Kidney glomerular epithelial cell (primary cell): ENCODE measurements at places on chromosomes 1 and 21.

- no peak for DNase-seq
Measured at GRCh38 chr1:40247655-40248054, at the start of gene TMCO2. TSS of gene TMCO2 (plus strand) at chr1:40247937. CDS start at chr1:40247994, 57 bp downstream.

DNA sequence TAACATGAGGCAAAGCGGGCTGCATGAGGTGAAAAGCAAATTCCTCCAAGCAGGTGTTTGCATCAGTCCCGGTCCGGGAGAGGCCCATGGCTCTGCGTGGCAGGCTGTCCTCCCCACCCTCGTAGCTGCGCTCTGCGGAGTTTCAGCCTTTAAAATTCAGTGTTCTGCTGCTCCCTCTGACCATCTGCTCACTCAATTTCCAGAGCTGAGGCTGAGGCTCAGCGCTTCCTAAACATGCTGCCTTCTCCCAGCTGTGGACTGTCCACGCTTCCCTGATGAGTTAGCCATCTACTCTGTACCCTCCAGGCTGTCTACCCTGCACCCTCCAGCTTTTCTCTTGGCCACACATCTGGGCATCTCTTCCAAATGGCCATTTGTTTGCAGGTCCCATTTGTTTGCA is 87.7 kb downstream of the KCNJ6 start:
- no peak for DNase-seq

DNA sequence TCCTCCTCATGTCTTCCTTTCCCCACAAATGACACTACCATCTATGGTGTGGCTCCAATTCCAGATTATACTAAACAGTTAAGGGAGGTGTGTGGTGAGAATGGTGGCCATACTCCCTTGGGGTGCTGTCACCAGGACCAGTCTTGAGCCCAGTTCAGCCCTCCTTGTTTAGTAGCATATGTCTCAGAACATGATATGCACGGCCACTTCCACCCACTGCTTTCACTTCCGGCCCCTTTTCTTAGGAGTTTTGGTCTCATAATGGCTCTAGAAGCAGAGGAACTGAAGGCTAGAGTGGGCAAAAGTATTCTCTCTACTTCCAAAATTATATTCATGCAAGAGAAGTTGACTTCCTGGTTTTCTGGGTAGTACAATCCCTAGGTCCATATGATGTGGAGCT is 45.3 kb upstream of the CACNA1E start:
- no peak for DNase-seq

GRCh38 chr1:202945483-202945882 is 12.6 kb downstream of the ADIPOR1 start:
- no peak for DNase-seq

DNA sequence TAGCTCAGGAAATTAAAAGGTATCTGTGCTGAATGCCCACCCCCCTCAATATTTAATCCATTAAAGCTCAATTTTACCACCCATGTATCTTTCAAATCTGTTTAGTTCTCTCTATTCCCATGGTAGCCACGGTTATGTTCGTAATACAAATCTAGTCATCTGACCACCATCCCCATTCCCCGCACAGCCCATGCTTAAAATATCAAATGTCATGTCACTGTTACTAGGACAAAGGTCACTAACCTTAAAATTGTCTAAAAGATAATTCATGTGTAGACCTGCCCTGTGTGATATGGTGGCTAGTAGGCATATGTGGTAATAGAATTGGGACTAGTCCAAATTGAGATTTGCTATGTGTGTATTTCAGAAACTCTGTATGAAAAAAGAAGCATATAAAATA is 728.5 kb upstream of the B3GALT2 start:
- DNase-seq: no peak

DNA sequence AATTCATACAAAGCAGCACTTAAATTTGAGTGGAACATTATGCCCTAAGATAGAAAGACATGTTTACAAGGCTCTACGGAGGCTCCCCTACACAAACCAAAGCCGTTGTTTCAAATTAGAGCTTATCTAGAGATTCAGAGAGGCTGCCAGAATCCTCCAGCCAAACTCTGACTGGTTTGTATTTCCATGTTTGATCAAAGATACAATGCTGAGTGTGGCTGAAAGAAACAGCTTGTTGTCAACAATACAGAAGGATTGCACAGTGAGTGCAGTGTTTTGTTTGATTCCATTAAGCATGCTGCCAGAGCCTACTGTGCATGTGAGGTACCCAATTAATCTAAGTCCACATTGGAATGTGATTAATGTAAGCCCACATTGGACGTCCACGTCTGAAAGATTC is 402.7 kb downstream of the DISC1 start:
- DNase-seq: no peak

GRCh38 chr1:170678027-170678600 is 14.2 kb downstream of the PRRX1 start:
- no peak for DNase-seq

GRCh38 chr1:20587661-20588053 is 1.2 kb upstream of the CDA start:
- DNase-seq: no peak

- DNase-seq: no peak
Measured at GRCh38 chr1:96365596-96366390, 355.8 kb upstream of the PTBP2 start.

DNA sequence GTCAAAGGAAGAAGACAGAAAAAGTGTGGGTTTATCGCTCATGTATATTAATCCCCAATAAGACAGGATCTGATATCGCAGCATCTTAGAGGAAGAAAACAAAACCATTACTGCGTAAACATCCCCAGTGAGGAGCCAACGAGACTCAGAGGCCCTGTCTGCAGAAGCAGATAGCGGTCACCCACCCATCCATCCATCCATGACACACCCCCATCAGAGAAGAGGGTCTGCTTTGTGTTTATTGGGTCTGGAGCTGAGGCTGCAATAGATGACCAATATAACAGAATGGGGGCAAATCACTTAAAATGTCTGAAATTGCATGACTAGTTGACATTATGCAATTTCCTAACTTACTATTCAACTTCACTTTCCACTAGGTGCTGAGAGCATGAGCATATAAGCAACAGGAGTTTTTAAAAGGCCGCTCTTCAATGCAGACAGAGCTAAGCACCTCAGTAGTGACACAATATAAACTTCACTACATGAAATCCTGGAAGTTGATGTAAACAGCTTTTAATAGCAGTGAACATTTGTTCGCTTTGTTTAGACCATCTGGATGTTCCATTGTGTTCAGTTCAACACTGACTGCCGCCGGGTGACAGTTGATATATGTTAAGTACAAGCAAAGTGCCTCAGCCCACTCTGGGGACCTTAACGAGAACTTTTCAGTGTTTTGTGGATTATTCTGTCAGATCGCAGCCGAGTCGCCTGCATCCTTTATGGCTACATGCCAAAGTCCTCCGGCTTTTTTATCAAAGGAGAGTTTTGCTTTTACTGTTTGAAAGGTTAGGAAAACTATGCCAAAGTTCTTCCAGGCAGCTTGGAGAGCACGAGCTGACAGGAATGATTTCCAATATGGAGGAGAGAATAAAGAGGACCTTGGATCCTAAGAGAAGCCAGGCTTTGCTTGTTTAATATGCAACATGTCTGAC is 167.5 kb downstream of the ZNF281 start:
- DNase-seq: no peak

- DNase-seq: no peak
Measured at GRCh38 chr21:34035619-34036354, 37.6 kb upstream of the MRPS6 start.

DNA sequence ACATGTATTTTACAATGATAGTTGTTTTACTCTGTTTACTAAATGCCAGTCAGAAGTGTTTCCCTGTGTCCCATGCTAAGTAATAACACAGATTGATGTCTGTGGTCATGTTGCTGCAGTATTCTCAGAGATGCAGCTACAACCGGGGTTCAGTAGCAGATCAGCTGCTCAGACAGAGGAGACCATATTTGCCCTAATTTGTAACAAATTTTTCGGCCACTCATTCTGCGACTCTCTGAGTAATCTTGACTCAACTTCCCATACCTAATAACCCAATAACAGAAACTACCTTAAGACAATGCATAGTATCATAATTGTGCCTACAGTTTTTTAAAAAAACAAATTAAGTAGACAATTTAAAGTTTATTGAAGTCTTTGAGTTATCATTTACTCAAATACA is 32.6 kb downstream of the NIBAN1 start:
- no peak for DNase-seq

GRCh38 chr21:45209685-45210284 is 77.9 kb downstream of the POFUT2 start:
- no peak for DNase-seq

- DNase-seq: peak; percentile 82
Measured at GRCh38 chr1:233613252-233614172, at the start of gene KCNK1. TSS of gene KCNK1 (plus strand) at chr1:233614106. CDS start at chr1:233614172, 66 bp downstream.

GRCh38 chr1:75159154-75159553 is 25.0 kb downstream of the LHX8 start:
- no peak for DNase-seq

GRCh38 chr1:207935166-207935583 is 24.2 kb upstream of the CD34 start:
- peak; percentile 13 for DNase-seq

DNA sequence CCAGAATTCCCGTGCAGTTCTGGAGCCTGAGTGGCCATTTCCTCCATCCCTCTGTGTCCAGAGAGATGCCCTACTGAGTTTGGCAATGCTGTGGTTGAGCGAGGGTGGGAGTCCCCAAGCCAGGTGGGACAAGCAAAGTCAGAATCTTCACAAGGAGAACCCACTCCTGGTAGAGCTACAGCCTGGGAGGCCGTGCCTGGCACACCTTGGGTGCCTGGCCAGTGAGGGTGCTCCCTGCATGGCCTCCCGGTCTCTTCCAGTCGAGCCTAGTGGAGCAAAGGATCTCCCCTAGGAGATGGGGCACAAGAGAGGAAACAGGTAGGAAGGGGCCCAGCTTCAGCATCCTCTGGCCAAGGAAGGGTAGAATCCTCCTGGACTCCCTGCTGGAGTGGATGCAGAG is 57.9 kb downstream of the H3-3A start:
- no peak for DNase-seq

- no peak for DNase-seq
Measured at GRCh38 chr1:208615371-208615770, 371.2 kb upstream of the PLXNA2 start.

GRCh38 chr1:169119405-169119804 is 12.9 kb downstream of the ATP1B1 start:
- DNase-seq: peak; percentile 77

GRCh38 chr21:46435786-46436227 is 22.9 kb upstream of the DIP2A start:
- DNase-seq: no peak

- no peak for DNase-seq
Measured at GRCh38 chr21:33418691-33419090, 15.5 kb downstream of the IFNGR2 start.

DNA sequence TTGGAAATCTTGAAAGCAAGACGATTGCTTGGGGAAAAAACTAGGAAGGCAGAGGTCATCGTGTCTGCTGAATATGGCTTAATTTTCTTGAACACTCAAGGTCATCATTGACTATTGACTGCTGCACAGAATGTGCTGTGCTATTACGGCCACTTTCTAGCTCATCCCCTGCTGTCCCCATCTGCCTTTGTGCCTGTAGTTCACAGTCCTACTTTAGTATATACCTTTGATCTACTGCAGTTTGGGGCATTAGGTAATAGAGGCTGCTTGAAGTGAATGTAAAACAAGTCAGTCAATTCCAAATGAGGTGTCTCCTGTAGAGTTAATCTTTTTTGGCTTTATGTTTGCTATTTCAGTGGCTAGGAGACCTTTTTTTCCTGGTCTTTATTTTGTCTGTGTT is 8.3 kb downstream of the RAB4A start:
- no peak for DNase-seq

- DNase-seq: no peak
Measured at GRCh38 chr1:220877377-220878095, 1.7 kb upstream of the HLX start.

- no peak for DNase-seq
Measured at GRCh38 chr1:15380601-15381508, 28.8 kb upstream of the EFHD2 start.

GRCh38 chr1:52856026-52856425 is 13.5 kb downstream of the ZYG11A start:
- no peak for DNase-seq

- DNase-seq: no peak
Measured at GRCh38 chr1:17009706-17010105, 2.0 kb downstream of the ATP13A2 start.

DNA sequence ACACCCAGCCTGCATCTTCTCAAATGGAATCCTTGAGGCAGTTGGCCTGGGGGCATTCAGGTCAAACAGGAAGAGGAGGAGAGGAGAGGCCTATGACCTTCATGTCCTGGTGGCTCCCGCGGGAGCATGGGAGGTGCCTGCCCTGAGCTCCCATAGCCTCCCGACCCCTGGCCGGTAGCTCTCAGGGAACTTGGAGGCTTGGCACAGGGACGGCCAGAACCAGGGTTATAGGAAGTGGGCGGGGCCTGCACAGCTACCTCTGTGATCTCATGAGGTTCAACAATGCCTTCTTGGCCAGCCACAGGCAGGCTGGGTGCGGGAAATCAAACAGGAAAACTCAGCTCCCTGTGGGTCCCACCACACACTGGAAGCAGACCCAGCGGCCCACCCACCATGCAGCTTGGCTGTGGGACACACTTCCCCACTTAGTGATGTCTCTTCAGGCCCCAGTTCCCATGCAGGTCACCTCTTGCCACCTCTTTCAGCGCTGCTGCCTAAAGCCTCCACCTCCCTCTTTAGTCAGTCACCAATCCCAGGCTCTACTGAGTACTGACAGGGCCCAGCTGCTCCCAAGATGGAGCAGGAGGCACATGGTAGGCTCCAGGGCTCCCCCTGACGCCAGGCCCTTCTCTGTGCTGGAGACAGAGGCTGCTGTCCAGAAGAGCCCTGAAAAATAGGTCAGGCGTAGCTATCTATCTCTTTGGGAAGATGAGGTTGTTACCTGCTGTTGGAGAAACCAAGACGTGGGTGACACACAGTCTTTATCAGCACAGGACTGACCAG is at the start of gene SLFNL1:
Gene SLFNL1, minus strand, starts transcription at position 200 of the 783 bp plus-strand sequence. CDS start 1,065 bp downstream, outside the sequence.
- DNase-seq: no peak

DNA sequence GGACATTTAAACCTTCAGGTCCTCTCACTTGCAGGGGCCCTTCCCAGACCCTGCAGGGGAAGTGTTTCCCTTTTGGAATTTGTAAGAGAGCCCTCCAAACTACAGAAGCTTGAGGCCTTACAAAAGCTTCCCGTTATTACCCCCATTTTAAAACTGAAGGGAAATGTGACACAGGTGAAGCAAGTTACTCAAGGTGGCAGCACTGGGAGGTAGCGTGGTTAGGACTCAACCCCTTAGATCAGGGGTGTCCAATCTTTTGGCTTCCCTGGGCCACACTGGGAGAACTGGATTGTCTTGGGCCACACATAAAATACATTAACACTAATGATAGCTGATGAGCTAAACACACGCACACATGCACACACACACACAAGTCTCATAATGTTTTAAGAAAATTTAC is 15.8 kb upstream of the ZC3H12A start:
- DNase-seq: no peak

GRCh38 chr1:114695430-114696058 is at the start of gene AMPD1:
TSS of gene AMPD1 (minus strand) at chr1:114695546. CDS start at chr1:114695471, 75 bp downstream.
- DNase-seq: peak; percentile 22
